ENCODE measurements at places on chromosomes 2 and 18.

DNA sequence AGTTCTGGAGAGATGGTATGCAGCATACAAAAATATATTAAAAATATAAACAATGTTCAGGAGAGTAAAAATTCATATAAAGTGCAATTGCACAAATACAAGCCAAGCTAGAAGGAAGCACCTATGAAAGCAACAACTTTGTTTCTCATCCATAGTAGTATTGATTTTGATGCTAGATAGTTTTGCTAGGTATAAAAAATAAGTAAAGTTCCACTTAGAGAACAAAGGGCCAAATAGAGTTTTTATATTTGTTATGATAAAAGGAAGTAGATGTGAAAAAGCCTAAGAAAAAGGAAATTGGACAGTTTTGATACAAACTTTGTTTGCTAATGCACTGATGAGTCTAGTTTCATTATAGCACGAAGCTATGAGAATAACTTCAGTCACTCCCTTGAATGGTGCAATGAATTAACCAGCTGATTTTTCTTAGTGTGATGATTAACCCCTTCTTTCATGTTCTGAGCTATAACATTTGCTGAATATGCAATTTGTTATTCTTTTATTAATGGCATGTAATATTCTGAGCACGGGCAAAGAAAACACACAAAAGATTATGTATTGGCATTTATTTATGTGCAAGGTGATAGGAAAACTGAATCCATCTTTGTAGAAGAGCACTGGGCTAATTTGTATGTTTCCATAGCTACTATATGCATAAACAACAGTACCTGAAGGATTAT, 24.7 kb downstream of the SLC5A7 start:
- no peak for DNase-seq

DNA sequence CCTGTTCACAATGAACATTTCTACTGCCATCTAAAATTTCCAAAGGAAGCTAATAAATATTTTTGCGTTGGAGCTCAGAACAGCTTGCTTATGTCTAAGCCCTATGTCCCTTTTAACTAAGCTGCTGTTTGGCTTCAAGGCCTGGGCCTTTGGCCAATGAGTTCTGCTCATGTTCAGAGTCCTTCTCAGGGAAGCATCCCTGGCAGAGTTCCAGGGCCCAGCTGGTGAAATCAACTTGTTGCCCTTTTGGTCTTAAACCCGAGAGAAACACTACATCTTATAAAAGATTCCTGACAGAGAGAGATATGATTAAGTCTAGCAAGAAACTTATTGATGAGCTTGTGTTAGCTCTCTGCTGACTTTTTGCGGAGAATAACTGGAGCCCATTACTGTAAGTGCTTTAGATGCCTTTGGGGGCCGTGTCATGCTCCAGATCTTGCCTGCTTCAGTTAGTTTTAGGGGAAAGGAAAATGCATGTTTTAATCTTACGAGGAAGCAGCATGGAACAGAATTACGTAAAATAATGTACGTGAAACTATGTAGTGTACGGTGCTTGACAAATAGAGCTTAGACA, 102.5 kb upstream of the NOSTRIN start:
- no peak for DNase-seq

DNA sequence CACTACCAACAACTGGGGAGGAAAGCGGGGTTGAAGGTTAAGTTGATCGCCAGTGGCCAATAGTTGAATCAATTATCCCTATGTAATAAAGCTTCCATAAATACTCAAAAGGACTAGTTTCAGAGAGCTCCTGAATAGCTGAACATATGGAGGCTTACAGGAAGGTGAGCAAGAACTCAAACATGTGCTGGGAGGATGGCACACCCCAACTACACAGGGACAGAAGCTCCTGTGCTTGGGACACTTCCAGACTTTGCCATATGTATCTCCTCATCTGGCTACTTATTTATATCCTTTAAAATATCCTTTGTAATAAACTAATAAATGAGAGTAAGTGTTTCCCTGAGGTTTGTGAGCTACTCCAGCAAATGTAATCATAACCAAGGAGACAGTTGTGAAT, 115.7 kb downstream of the HNMT start:
- DNase-seq: no peak

DNA sequence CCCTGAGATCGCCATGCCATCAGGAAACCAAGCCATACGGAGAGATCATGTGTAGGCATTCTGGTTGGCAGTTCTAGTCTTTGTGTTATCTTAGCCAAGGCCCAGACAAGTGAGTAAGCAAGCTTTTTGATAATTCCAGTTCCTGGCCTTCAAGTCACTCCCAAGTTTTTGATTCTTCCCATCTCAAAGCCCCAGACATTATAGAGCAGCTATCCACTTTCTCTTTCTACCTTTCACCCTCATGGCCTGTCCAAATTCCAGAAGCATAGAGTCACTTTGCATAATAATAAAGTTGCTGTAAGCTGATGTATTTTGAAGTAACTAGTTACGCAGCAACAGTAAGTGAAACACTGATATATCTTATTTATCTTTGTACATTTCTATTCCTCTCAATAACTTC, 26.8 kb upstream of the IL1RL1 start:
- DNase-seq: no peak

GRCh38 chr2:160322320-160322719, 122.2 kb upstream of the ITGB6 start:
- DNase-seq: no peak

GRCh38 chr18:31049189-31049588, 6.6 kb upstream of the DSC3 start:
- no peak for DNase-seq

DNA sequence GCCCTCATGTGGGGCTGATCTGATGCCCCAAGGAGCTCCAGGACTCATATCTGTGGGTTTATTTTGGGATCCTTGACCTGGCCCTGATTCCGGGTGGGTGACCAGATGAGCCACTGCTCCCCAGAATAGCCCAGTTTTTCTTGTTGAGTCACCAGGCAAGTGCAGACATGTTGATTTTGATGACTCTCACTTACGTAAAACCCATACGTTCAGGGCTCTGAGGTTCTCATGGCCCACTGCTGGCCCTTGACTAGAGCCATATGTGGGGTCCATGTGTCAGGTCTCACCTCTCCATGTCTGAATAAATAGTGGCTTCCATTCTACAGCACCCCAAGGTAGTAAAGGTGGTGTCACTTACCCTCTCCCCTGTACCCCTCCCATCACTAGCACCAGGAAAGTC, 41.9 kb downstream of the CDC42EP3 start:
- no peak for DNase-seq

DNA sequence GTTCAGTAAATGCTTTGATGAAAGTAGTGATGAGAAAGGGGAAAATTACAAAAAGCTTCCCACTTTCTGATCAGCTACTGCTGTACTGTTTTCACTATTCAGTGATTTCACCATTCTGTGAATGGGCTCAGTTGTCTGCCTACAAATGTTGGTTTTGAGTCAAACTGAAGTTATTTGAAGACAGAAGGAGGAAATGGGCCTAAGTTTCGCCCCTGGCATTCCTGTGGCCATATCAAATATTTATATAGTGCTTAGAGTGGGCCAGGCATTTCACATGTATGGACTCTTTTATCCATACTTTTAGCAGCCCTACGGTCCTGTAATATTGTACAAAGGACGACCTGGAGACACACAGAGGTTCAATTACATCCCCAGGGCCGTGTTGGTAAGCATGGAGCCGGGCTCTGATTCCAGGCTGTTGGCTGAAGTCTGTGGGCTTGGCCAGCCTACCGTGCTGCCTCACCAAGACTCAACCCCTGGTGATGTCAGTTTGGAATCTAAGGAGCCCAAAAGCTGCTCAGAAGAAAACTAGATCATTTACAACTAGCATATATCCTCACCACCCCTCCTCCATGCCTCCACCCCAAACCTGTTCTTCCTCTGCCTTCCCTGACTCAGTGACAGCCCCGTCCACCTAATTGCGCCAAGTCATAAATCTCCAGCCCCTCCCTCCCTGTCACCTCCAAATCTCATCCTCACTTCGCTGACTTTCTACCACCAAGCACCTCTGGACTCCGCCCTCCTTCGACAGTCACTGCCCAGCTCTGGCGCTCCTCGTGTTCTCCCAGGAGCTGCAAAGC, 10.1 kb upstream of the GRHL1 start:
- no peak for DNase-seq

- DNase-seq: no peak
Measured at GRCh38 chr18:54296062-54296461, 26.7 kb downstream of the POLI start.

- no peak for DNase-seq
Measured at GRCh38 chr2:200042102-200042735, 86.8 kb downstream of the MAIP1 start.

- DNase-seq: no peak
Measured at GRCh38 chr18:2986150-2986865, 26.6 kb downstream of the LPIN2 start.

DNA sequence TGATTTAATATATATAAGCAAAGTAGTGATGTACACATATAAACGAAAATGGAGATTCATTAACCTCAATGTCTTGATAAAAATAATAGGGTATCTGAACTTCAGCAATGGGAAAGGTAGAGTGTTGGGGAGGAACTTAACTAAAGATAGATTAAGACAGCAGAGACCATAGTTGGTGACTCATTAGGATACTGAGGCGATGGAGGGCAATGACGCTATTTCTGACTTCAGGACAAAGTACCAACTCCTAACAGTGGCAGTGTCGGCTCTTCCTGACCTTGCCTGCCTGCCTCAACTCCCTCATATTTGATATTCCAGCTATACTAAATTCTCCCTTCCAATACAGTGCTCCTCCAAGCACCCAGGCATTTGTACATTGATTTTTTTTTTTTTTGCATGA, 98.6 kb downstream of the CDH2 start:
- DNase-seq: no peak

DNA sequence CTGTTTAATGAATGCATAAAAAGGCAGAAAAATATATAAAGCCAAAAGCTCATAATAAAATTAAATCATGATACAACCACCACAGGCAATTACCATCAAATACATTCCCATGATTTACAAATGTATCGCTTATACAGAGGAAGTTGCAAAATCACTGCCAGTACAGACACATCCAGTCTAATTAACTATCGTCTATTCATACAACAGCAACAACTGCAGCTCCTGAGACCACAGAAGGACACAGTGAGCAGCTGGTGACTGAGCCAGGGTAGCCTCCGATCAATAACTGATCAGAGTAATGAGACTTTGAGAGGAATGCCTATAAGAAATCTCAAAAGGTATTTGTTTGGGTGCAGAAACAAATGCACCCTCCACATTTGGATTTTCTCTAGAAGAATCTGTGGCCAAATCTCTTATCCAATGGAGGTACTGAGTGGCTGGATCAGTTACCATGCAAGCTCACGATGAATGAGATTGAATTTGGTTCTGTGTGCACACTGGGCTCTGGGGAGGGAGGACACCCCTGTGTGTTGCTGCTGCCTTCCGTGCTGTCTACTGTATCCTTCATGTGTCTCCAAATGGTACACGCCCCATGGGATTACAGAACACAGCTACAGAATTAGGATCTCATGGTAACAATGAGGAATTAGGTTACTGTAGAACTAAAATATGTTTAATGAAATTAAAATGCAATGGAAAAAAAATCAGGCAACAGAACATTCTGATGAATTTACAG, 119.6 kb downstream of the MBP start:
- no peak for DNase-seq

DNA sequence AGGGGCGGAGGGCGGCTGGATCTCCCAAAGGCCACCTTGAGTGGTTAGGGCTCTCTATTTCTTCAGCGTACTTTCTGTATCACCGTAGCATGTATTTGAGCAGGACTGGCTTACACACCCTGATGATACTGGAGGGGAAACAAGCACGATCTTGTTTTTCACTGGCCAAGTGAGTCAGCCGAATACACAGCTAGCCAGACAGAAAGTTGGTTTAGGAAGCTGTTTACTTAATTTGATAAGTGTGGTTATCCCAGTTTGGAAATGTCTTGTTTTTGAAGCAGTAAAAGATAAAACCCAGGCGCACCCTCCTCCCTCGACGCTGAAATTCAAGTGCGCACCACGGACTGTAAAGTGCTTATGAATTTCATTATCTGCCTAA, 582 bp downstream of the RIOK3 start:
- DNase-seq: no peak

DNA sequence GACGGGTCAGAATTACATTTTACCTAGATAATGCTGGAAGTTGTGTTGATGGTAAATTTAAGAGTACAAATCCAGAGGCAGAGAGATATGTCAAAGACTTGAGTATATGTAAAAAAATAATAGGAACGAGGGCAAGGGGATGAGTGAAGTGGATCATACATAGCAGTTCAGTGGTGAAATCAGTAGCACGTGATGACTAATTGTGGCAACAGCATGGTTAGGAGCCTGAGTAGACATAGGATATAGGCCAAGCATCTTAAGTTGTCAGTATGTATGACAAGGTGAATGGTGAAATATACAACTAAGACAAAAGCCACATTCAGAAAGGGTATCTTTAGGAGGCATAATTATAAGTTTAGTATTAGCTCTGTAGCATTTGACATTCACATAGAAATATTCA, 826.5 kb upstream of the PIK3C3 start:
- DNase-seq: no peak

DNA sequence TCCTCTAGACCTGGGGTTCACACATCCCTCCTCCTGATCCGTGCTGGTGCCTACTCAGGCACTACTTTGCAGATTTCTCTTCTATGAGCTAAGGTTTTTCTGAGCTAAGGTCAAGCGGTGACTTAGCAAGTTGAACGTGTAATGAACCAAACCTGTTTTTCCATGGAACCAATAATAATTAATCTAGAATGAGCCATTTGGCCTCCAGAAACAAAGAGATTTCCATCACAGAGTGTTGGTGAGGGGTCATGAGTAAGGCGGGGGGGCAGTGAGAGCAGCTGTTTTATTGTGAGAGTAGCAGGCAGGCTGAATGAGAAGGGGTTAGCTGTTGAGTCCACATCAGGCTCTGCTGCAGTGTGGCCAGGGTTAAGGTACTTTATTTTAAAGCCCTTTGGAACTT, 112.0 kb upstream of the FOSL2 start:
- no peak for DNase-seq

GRCh38 chr2:236940916-236941520, 144.7 kb upstream of the COPS8 start:
- no peak for DNase-seq
